ENCODE measurements at places on chromosomes 7 and 10.

GRCh38 chr10:123800821-123801220 is 90.8 kb downstream of the CPXM2 start:
- DNase-seq, result peak; percentile 70

DNA sequence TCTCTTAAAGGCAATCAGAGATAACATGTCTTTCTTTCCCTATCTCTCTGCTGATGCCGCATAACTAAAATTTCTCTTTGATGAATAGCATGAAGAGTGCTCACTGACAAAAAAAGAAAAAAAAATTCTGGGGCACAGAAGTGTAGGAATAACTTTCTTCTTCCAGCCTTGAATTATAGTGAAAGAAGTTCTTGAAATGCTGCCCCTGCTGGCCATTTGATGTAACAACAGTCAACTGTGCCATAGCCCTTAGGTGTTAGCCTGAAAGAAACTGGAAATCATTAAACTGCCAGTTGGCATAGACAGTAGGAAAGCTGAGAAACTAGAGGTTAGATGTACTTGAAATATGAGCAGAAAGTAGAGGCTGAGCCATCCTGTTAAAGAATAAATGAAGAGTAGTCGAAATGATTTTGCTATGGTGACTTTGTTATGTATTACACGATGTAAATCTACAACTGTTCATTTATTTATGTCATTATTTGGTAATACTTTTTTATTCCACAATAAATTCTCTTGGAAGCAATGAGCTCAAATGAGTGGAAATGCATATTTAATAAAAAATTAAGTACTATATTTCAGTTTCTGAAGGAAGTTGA is 48.3 kb upstream of the FAM171A1 start:
- no peak for DNase-seq

GRCh38 chr7:15007507-15007906 is 105.0 kb upstream of the DGKB start:
- no peak for DNase-seq

DNA sequence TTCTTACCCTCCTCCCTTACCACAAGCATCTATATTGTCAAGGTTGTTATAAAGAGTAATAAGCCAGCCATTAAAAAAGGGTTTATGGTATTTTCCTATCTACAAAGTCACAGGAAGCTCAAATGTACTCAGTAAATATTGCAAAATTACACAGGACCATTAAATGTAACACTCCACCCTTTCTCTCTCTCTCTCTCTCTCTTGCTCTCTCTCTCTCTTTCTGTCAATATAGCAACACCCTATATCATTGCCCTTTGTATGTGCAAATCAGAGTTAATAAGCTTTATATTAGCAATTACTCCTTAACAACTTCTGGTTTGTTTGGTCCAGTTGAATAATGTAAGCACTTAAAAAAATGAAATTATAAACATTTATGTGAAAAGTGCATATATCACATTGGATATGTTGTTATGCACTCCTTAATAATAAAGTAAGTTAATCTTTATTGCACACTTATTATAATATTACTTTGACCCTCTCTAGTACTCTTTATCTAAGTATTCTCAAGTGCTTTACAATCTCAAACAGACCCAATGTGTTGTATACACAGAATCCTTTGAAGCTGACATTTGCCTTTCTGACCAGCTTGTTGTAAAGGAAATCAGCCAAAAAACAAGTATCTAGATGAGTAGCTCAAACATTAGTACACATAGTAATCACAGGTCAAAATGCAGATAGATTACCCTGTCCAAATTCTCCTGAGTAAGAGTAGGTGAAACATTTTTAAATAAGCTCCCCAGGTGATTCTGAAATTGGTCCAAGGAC is 93.2 kb downstream of the CFTR start:
- no peak for DNase-seq

GRCh38 chr7:140161047-140161446 is 15.7 kb downstream of the KDM7A start:
- DNase-seq, result no peak

DNA sequence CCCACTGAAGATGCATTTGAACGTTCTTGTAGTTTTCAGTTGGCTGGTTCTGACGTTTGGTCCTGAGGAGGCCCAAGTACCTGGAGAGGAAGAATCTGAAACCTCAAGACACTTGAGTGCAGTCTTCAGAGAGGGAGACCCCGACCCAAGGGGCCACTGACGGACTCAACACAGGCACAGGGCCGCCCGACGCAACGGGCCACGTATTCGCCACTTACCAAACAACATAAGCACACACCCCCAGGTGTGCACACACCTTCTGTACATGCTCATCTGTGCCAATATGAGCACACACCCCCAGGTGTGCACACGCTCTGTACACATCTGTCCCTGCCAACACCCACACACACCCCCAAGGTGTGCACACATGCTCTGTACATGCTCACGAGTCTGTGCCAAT is 68.5 kb downstream of the DIP2C start:
- DNase-seq, result no peak

DNA sequence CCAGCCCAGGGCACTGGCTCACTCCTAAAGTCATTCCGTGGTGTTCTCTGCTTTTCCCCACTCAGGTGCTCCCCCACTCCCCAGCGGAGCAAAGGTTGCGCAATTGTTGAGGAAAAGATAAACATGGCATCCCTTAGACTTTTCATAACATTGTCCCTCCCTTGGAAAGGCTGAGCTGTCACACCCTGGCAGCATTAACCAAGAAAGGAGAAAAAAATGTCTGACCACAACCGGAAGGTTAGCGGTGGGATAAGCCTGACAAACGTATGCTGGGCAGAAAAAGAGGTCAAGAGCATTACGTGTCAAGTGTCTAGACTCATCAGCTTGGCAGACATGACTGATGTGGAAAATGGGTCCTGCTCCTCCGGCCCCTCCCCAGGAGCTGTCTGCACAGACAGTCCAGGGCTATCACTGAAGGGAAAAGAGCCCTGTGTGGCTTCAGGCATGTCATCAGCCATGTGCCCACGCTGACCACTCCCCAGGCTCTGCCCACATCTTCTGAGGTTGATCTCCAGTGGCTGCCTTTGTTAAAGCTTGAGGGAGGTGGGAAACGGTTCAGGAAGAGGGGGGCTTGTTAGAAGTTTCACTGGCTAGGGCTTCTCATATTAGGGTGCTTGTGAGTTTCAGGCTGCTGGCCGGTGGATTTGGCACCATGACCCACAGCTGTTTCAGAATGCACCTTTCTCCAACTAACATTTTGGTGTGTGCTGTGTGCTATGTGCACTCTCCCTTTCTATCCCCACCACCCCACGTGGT is 30.1 kb downstream of the BTBD16 start:
- DNase-seq, result peak; percentile 77

DNA sequence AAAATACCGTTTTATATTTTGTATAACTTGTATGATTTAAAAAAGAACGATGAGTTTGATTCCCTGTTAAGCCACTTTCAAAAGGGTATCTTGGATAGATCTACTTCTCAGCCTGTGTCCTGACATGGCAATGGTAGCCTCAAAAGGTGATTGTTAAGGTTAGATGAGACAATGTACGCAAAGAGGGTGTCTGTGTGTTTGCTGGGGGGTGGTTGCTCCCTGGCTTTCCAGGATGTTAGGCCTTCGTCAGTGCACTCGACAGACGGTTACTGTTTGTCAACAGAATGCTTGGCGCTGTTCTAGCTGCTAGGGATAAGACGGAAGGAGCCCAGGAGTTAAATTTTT is 90.3 kb downstream of the NEURL1 start:
- DNase-seq, result no peak

GRCh38 chr7:144628176-144628575 is 207.7 kb downstream of the TPK1 start:
- no peak for DNase-seq

- DNase-seq, result no peak
Observed at GRCh38 chr7:39310699-39311098, 255.5 kb upstream of the YAE1 start.

- DNase-seq, result no peak
Observed at GRCh38 chr10:52313933-52314821, at the start of gene DKK1. DKK1 (plus strand) TSS chr10:52314281; CDS start chr10:52314435, 154 bp downstream.

DNA sequence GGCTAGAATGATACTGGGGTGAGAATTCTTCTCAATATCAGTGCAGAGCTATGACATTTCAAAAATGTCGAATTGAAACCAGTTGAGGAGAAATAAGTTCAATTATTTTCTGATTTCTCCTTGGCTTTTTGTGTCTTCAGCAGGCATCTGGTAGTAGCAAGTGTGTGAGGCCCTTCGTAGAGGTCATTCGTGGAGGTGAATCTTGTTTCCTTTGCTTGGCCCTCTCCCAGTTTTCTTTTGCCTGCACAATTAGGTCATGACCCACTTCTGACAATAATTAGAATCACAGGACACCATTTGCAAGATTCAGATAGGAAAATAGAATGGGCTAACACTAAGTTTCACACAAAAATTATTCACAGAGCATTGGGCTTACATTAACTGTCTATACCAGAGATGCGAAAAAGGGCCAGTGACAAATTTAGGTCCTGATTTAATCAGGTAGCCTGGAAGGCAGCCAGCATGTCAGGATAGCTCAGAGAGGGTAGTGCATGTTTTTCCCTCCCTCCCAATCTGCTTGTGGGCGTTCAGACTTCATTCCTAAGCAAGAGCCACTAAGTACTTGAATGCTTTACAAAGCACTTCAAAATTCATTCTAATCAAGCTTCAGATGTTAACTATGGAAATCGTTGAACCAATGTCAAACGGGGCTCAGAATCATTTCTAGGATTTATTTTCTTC is 24.0 kb upstream of the A1CF start:
- no peak for DNase-seq

- DNase-seq, result no peak
Observed at GRCh38 chr10:55668326-55668922, 692.6 kb downstream of the ZWINT start.

DNA sequence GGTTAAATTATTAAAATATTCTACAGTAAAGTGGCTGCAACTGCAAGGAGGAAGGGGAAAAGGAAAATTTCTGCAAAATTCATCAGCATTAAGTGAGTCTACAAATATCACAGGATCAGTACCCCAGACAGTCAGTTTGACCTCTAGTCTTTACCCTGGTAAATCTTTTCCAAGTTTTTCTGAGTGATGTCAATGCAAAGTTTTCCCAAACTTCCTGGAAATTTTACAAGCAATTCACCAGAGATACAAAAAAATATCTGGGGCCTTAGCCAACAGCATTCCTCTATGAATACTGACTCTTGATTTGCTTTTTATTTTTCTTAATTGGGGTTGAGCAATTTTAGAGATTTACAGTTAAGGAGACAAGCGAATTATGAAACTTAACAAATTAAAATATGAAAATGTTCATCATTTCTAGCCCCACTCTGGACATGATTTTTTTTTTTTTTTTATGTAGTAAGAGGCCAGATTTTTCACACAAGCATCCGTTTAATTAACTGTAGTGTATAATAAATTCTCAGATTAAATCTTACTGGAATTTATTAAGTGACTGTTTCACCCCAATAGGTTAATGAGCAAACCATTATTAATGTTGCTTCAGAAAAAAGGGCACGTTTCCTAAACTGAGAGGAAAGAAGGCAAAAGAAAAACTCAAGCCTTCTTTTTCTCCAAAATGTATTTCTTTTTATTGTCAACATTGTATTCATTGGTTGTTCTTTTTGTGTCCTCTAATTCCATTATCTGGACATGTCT is 539.5 kb upstream of the FZD8 start:
- no peak for DNase-seq

GRCh38 chr7:82226191-82226590 is 217.4 kb downstream of the CACNA2D1 start:
- no peak for DNase-seq

DNA sequence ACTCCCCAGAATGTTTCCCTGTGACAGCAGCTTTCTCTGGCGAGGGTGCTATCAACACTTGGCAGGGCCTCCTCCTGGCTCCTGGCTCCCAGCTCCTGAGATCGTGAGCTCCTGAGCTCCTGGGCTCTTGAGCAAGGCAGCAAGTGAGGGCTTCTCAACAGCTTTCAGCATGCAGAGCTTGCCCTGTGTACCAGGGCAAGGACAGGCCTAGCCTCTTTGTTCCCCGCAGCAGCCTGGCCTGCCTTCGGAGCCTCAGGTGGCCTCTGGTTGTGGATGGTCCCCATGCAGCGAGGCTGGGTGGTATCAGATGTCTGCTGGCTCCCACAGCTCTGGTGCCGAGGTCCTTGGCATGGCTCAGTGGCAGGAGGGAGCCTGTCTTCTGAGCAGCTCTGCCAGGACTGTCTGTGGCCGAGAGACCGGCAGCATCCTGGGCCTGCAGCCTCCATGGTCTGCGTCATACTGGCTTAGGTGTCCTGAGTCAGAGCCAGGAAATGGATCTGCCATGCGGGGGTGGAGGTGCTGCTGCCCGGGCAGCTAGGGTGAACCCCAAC is 44.2 kb downstream of the ZMIZ1 start:
- DNase-seq, result no peak

DNA sequence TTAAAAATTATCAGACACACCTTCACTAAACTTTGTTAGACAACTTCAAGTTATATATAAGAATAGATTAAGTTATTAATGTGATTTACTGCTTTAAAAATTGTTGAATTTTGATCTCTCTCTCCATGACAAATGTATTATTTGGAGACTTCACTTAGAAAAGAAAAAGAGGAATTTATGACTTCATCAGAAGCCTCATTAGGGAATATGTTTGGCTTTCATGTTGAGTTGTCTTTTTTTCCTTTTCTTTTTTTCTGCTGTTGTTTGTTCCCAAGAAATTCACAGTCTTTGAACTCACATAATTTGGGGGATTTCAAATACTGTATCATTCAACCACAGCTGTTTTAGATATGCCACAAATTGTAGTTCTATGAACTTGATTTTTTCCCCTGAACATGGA is 149.5 kb downstream of the PPP1R9A start:
- DNase-seq, result no peak

DNA sequence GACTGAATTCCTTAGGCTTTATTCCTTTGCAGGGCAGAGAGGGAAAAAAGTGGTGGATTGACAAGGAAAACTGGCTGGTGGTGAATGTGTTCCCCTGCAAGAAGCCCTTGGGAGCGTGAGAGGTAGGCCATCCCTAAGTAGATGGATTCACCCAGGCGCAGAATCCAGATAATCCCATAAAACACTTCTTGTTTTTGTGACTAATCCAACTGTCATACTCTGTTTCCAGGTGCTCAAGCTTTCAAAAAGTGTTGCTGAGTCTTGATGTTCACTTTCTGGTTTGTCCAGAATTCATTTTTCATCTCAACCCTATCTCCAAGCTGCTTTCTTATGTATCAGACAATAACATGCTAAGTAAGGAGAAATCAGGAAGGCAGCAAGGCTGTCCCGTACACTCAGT is 250.8 kb upstream of the HABP2 start:
- no peak for DNase-seq

DNA sequence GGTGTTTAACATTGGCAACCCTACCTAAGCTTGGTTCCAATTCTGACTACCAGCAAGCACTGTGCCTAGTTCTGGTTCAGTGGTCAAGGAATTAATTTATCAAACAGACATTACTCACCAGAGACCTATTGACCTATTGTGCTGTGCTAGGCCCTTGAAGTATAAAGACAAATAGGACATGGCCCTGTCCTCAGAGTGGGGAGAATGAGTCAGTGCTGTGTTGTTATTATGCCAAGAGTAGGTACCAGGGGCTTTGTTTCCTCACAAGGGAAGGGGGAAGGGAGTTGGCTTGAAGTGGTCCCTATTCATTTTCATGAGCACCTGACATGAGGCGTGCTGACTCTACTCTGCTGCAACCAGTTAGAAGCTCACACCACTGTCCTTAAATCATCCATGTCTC is 62.6 kb upstream of the PLPP4 start:
- no peak for DNase-seq

- no peak for DNase-seq
Observed at GRCh38 chr7:138916275-138916674, 64.9 kb downstream of the KIAA1549 start.

Data from vagina (tissue), 2 donors.